ENCODE measurements at places on chromosomes 13 and 19.

DNA sequence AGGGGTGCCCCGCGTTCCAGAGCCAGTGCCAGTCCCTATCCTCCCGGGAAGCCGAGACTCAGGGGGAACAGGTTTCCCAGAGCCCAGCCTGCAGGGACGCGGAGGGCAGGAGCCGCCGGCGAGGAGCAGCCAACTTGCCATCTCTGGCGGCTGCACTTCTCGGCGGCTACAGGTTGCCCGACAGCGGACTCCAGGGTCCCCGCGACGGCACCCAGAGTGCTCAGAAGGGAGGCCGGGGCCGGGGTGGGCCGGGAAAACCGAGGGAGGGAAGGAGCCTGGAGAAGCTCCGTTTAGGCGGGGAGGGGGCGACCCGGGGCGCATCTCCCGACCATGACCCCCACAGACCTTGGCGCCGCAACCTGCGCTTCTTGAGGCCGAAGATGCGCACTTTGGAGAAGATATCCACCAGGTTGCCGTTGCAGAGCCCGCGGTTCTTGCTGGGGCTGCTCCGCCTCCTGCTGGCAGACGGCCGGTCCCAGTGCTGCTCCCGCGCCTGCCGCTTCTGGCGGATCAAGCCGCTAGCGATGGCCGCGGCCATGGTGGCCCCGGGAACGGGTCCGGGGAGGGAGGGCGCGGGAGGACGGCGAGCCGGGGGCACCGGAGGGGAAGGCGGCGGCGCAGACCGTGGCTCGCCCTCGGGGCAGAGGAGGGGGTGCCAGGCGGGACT is 463.8 kb downstream of the ITGBL1 start:
- DNase-seq: no peak

GRCh38 chr13:110293037-110293436 is 13.9 kb downstream of the COL4A1 start:
- no peak for DNase-seq

DNA sequence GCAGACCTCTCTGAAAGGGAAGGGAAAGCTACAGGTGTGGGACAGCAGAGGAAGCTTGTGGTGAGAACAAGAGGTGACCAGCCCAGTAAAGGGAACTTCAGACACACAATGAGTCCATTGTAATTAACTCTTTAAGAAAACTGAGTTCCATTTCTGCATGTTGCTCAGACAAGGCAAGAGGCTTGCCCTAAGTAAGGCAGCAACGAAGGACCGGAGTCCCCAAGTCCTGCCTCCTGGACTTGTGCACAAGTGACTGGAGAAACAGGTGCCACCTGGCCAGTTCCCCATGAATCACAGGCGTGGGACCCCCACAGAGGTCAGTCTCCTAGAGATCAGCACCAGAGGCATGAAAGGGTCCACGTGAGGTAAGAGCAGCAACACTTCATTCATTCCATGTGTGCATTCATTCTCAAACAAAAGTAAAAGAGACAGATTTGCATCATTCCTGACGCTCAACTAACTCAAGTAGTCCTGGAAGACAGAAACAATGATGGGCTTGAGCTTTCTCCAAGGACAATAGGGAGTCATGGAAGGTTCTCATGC is 14.7 kb upstream of the SIGLEC6 start:
- DNase-seq: no peak

- DNase-seq: no peak
Measured at GRCh38 chr13:27988520-27988919, at the start of gene URAD. TSS of gene URAD (minus strand) at chr13:27988693. CDS start at chr13:27988637, 56 bp downstream.

- DNase-seq: no peak
Measured at GRCh38 chr13:48595431-48596429, 58.0 kb upstream of the CYSLTR2 start.

- DNase-seq: no peak
Measured at GRCh38 chr19:14505488-14506239, 9.7 kb upstream of the GIPC1 start.

- no peak for DNase-seq
Measured at GRCh38 chr13:26067601-26068000, 15.8 kb upstream of the SHISA2 start.

- no peak for DNase-seq
Measured at GRCh38 chr13:94121686-94122085, 357.8 kb downstream of the DCT start.

- DNase-seq: no peak
Measured at GRCh38 chr13:94928127-94928775, 215.9 kb upstream of the SOX21 start.

DNA sequence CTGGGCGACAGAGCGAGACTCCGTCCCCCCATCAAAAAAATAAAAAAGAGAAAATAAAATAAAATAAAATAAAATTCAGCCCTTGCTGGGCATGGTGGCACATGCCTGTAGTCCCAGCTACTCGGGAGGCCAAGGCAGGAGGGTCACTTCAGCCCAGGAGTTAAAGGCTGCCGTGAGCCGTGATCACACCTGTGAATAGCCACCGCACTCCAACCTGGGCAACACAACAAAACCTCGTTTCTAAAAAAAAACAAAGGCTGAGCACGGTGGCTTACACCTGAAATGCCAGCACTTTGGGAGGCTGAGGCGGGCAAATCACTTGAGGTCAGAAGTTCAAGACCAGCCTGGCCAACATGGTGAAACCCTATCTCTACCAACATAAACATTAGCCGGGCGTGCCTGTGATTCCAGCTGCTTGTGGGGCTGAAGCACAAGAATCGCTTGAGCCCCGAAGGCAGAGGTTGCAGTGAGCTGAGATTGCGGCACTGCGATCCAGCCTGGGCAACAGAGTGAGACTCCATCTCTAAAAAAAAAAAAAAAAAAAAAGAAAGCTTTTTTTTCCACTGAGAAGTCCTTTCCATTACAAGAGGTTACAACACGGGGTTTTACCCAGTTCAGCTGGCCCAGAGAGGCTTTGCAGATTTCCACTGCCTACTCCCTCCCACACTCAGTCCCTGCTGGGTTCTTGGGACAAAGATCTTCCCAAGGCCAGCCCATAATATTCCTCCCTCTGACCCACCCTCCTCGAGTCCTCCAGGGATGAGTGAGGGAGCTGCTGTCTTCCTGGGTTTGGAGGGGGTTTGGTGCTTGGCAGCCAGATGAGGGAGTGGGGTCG is 6.4 kb downstream of the ANGPTL4 start:
- no peak for DNase-seq

DNA sequence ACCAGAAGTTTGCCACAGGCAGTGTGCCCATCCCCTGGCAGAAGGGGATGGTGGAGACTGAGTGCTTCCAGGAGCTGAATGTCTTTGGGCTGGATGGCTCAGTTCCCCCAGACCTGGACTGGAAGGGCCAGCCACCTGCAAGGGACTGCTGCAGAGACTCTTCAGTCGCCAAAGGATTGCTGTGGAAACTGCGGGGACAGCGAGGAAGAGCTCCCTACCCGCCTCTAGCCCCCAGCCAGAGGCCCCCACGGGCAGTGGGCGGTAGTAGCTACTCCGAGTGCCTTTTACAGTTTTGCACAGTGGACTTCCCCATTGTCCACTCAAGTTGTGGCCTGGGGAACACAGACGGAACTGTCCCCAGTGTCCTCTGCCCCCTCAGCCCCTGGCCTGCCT is 138.5 kb downstream of the ZDHHC20 start:
- no peak for DNase-seq

All from vagina (tissue), 2 donors.